ENCODE measurements at places on chromosomes 5 and 9. TPM values are rescaled to one million over a fixed set of nuclear protein-coding genes. Genes with fewer than 3 reads are reported as not detected.

DMRT2 gene
- not detected for total RNA-seq

HAPLN1 gene
- not detected for total RNA-seq

GRCh38 chr9:805151-805550, 36.3 kb upstream of the DMRT1 start:
- H3K27ac ChIP-seq, result no peak overlapping the region
- no peak overlapping the region for H3K4me3 ChIP-seq
- peaks cover 12% of the 10 kb centered on the region for H3K4me1 ChIP-seq

AQP3 gene
- total RNA-seq, result 0.89 TPM

DNA sequence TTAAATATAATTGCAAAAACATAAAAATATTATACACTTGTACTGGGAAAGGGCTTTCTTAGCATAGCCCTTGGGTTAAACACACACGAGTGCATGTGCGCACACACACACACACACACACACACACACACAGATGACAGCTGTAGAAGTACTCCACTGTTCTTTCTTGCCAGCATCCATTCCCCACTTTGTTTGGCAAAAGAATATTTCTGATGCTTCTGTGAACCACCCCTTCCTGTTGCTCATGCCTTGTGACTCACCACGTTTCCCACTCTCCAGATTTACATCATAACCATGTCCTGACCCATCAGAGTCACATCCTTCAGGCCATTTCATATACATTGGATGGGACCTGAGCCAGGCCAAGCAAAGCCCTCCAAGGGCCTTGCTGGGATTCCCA, 280.1 kb downstream of the DNAH5 start:
- peak; percentile 91 for DNase-seq
- H3K4me3 ChIP-seq, result no peak overlapping the region
- H3K36me3 ChIP-seq, result no peaks in the 10 kb centered on the region
- H3K27ac ChIP-seq, result no peak overlapping the region

BARX1 gene
- total RNA-seq, result not detected

DNA sequence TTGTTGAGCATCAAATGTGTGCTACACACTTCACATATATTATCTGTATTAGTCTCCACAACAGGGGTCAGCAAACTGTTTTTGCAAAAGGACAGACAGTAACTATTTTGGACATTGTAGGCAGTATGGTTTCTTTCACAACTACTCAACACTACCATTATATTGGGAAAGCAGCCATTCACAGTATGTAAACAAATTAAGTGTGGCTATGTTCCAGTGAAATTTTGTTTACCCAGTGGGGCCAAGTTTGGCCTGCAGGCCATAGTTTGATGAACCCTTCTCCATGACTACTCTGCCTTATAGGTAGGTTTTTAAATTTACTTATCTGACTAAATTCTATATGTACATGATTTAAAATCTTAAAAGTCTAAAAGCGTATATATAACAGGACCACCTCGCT, 13.0 kb upstream of the FAM151B start:
- no peaks in the 10 kb centered on the region for H3K27me3 ChIP-seq
- H3K4me3 ChIP-seq, result no peak overlapping the region
- H3K4me1 ChIP-seq, result no peaks in the 10 kb centered on the region
- no peak for DNase-seq
- H3K36me3 ChIP-seq, result peaks cover 46% of the 10 kb centered on the region
- no peak overlapping the region for H3K27ac ChIP-seq

- H3K4me1 ChIP-seq, result no peaks in the 10 kb centered on the region
- H3K27me3 ChIP-seq, result peaks cover 20% of the 10 kb centered on the region
- no peak overlapping the region for H3K27ac ChIP-seq
- peak; percentile 73 for DNase-seq
- no peaks in the 10 kb centered on the region for H3K36me3 ChIP-seq
Observed at GRCh38 chr9:72203205-72203803, 54.1 kb downstream of the GDA start.

GRCh38 chr9:22255337-22255736, 191.3 kb upstream of the DMRTA1 start:
- DNase-seq, result no peak
- H3K4me3 ChIP-seq, result no peak overlapping the region
- H3K27ac ChIP-seq, result no peak overlapping the region

DNA sequence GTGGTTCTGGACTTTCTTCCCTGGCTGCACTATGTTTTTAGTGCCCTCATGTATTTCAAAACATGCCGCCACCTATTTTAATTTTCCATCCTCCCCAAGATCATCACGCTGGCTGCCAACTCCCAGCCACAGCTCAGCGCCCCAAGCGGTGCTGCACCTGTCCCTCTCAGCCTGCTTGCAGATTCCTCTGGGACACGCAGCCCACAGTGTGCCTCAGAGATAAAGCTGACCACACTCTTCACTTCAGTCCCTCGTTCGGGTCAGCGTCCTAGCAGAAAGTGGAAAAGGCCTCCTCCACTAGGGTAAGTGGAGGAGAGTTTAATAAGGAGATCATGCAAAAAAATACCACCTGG, 56.2 kb upstream of the CKS2 start:
- H3K4me1 ChIP-seq, result no peaks in the 10 kb centered on the region
- H3K27ac ChIP-seq, result no peak overlapping the region
- no peak overlapping the region for H3K4me3 ChIP-seq
- H3K27me3 ChIP-seq, result no peaks in the 10 kb centered on the region
- no peaks in the 10 kb centered on the region for H3K36me3 ChIP-seq
- DNase-seq, result no peak

LVRN gene
- total RNA-seq, result 0.71 TPM

DNA sequence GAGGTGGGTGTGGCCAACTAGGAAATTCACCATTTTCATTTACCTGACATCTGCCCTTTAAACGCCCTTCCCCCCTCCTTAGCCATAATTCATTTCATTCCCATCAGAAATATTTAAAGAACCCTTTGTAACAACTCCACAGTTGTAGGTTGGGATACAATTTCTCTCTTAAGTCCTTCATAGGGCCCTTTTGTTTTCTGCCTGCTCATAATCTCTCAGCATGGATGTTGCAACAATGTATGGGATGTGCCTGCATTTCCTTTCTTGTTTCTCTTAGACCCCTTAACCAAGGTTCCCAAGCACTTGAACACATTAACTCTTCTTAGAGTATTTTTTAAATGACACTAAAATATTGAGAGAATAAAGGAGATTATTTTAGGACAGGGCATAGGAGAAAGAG, 51.7 kb upstream of the MYO10 start:
- H3K4me1 ChIP-seq, result peaks cover 10% of the 10 kb centered on the region
- no peak overlapping the region for H3K27ac ChIP-seq
- H3K36me3 ChIP-seq, result no peaks in the 10 kb centered on the region
- DNase-seq, result no peak

PPP3R2 gene
- total RNA-seq, result not detected

DNA sequence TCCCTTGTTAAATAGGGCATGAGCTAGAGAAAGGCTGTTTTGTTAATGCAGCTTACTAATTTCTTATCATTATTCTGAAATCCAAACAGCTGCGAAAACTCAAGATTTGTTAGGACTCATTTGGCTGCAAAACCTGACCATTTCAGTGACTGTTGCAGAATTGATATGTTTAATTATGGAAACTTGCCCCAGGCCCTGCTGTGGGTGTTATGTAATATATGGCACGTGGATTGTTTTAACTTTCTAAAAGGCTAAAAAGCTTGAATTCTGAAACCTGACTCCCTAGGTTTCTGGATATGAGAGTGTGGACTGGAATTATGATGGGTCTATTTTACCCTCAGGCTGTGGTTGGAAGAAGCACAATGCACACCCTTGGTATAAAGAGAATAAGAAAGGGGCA, 4.4 kb downstream of the IL9 start:
- H3K27ac ChIP-seq, result no peak overlapping the region
- no peaks in the 10 kb centered on the region for H3K36me3 ChIP-seq
- DNase-seq, result peak; percentile 40

GRCh38 chr9:129596541-129597331, 24.2 kb downstream of the C9orf50 start:
- no peak for DNase-seq
- no peaks in the 10 kb centered on the region for H3K4me1 ChIP-seq

DNA sequence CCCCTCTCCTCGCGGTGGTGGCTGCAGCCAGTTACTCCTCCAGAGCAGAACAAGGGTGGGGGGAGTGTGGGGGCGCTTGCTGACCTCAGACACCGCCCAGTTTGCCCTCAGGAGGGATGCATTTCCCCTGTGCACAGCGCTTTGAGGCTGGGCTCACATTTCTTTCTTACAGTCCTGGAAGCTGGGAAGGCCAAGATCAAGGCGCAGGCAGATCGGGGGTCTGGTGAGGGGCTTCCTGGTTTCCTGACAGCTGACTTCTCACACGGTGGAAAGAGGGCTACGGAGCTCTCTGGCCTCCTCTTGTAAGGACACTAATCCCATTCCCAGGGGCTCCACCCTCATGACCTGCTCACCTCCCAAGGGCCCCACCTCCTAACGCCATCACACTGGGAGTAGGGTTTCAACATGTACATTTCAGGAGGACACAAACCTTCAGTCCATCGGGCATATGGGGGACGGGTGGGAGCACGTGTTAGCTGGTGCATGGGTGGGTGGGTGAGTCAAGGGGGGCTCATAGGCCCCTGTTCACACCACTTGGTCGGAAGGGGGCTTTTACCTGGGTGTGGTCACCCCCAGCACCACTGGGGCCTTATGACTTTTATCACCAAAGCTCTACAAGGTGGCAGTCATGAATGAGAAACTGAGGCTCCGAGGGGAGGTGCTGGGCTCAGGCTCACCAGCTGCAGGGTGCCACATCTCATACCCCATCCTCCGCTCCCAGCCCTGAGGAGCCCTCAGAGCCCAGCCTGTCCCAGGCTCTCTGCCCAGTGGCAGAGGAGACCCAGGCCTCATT, 7.7 kb upstream of the SCGB3A1 start:
- H3K36me3 ChIP-seq, result no peaks in the 10 kb centered on the region
- H3K4me3 ChIP-seq, result no peak overlapping the region
- no peaks in the 10 kb centered on the region for H3K4me1 ChIP-seq
- H3K27me3 ChIP-seq, result peaks cover 9% of the 10 kb centered on the region
- H3K27ac ChIP-seq, result no peak overlapping the region
- DNase-seq, result no peak

All from MCF 10A (cell line).